ENCODE measurements at places on chromosomes 3 and 15. TPM values are rescaled to one million over a fixed set of nuclear protein-coding genes. Genes with fewer than 3 reads are reported as not detected.

Gene NDUFB5
- 104 TPM for total RNA-seq

Gene EIF4E3
- total RNA-seq: 5.6 TPM

Gene SGO1
- 1.9 TPM for total RNA-seq

Gene CPEB1
- 1.2 TPM for total RNA-seq

Gene SELENOS
- 57.1 TPM for total RNA-seq

Gene CEMIP
- total RNA-seq: 73.9 TPM

Gene GOLGA6D
- not detected for total RNA-seq

Gene KLHL6
- total RNA-seq: not detected

Gene CAND2
- 0.44 TPM for total RNA-seq

Gene CHRNB4
- total RNA-seq: not detected

Gene FETUB
- total RNA-seq: not detected

Gene BSN
- total RNA-seq: 0.10 TPM

Gene CLDN11
- total RNA-seq: 96.8 TPM

Gene CRYGS
- total RNA-seq: 2.2 TPM

Gene LXN
- 71.8 TPM for total RNA-seq

Gene RNF111
- total RNA-seq: 18.1 TPM
